Stimulated activated CD4-positive, alpha-beta T cell treated with anti-CD3 and anti-CD28 coated beads, Interleukin-12 subunit alpha, Interleukin-12 subunit beta, amount 100 ng/mL, for 48 hours (primary cell): ENCODE measurements at places on chromosomes 5 and 9.

DNA sequence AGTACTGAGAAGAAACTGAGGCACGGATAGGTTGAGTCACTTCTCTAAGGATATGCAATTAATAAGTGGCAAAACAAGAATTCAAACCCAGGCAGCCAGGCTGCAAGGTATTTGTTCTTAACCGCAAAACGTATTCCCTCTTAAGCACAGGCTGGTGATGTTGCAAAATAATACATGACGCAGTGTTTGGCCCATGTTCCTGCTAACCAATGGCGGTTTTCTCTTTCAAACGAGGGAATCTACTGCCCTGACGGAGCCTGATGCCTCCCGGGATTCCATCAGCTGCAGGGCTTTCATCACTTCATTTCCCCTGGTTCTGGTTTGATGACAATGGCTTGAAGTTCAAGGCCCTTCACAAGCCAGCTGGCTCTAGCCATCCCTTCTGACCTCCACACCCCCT lies 154.8 kb downstream of the SLIT3 start:
- DNase-seq: no peak

GRCh38 chr5:177491429-177491945 lies 5.9 kb downstream of the PDLIM7 start:
- peak; percentile 39 for DNase-seq

DNA sequence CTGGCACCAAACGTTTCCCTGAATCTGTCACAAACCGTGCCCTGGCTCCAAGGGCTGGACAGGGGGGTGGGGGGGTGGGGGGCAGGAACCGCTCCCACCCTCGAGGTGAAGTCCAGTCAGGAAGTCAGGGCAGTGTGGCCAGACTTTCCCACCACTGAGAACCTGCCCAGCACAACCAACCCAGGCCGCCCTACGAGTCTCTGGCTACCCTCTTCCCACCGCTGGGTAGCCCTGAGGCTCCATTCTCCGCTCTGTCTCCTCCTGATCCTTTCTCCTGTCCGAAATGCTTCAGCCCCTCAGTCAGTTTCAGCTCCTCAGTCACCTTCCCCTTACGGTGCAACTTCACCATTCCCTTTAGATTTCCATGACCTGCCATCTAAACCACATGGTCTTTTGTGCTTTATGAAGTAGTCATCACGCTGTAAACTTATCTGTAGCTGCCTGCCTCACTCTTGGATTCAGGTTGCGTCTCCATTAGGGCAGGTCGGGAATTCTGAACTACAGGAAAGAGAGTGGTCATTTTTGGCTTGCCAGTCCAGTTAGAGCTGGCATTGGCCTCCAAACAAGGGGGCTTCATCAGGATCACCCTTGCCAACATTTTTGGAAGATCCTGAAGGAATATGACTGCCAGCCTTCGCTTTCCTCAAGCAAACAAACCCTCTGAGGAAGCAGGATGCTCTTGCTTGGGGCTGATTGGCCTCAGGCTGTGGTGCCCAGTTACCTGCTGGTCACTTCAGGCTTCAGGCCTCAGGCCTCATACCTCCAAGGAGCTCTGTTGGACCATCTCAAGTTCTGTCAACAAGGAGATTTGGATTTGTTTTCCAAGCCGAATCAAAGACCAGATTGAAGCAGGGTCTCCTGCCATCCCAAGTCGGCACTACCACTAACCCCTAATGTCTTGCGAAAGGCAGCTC lies 794 bp upstream of the DCAF12 start:
- DNase-seq: no peak

DNA sequence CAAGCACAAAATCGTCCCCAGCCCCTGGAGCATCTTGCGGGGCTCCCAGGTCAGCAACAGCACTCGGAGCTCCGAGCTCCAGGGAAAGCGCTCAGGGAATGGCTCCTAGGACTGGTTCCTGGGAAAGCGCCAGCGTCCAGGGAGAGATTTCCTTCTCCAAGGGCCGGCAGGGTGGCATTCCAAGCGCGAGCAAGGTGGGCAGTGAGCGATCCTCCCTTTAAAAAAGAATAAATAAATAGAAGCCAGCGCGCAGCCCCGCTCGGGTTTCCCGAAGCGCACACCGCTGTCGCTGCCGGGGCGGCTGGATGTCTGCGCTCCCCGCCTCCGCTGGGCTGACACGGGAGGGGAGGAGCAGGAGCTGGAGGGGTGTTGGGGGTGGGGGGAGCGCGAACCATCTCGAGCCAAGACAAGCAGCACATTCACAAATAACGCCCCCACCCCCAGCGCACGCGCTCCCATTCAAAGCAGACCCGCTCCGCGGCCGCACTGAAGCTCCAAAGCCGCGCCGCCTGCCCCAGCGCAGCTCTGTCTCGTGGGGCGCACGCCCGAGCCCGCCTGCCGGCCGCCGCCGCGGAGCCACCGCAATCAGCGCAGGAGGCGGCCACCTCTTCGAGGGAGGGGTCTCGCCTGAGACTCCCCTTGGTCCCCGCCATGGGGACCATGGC lies 327.4 kb downstream of the SH3GL2 start:
- DNase-seq: no peak

DNA sequence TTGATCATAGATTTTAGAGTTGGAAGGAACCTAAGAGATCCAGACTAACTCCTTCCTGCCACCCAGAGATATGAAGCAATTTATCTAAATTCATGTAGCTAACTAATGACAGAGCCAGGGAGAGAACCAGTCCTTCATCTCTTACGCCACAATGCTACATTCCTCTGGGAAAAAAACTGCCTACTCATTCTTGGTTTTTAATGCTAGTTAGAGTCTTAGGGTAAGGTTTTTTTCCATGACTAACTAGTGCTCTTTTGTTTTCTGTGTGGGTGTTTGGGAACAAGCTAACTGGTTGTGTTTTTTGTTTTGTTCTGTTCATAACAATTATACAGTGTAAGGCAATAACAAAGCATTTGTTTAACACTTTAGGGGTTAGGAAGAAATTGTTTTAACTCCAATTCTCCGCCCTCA lies 52.4 kb downstream of the SLC44A1 start:
- DNase-seq: no peak

- no peak for DNase-seq
Measured at GRCh38 chr5:115050866-115051265, 118.8 kb downstream of the TRIM36 start.

- no peak for DNase-seq
Measured at GRCh38 chr5:39631958-39632357, 207.2 kb upstream of the DAB2 start.

DNA sequence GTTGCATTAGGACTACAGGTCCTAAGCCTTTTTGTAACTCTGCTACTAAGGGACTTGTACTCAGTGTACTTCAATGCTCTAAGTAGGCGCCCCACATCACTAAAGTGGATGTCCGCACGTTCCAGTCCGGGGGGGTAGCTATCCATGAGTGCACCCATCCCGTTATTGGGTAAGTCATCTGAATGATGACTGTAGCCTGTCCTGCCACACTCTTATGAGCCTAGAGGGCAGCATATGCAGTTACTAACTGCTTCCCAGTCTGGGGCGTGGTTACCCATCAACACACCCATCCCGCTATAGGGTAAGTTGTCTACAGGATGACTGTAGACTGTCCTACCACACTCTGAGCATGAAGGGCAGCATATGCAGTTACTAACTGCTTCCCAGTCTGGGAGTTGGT lies 1053.9 kb downstream of the PTPRD start:
- no peak for DNase-seq

GRCh38 chr5:160353379-160353778 lies 17.0 kb downstream of the C1QTNF2 start:
- no peak for DNase-seq

DNA sequence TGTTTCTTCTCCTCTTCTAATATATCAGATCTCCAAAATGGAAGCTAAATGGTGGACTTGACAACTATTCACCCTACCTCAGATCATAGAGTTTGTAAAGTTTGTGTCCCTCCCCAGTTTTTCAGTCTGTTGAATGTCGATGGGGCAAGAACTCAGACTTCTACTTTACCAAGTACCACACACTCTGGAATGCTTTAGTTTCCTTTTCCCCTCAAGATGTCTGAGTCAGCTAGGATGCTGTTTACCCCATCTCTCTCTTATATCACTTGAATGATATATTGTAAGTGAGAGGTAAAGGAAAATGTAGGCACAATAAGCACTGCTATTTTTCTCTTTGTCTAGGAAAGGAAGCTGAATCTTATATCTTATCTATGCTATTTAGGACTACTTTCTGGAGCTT lies 25.9 kb upstream of the TAL2 start:
- DNase-seq: no peak

- no peak for DNase-seq
Measured at GRCh38 chr9:24413651-24414050, 132.0 kb downstream of the IZUMO3 start.

DNA sequence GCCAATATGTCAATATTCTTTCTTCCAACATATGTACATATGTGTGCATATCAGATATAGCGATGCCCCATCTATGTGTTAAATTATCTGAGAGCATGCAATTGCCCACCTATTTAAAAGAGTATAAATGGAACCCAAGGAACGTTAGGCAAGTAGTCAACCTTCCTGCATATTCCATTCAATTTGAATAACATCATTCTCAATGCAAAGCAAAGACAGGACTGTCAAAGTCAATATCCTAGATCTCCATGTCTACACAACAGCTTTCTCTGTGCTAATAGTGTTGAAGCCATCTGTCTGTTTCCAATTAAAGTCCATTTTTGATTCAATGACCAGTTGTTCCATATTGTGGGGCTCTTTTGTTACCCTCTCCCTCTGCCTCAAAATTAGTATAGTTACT lies 85.3 kb upstream of the COX7C start:
- no peak for DNase-seq

GRCh38 chr5:107915176-107915812 lies 244.6 kb upstream of the EFNA5 start:
- DNase-seq: no peak

GRCh38 chr5:67404256-67405100 lies 207.9 kb upstream of the CD180 start:
- DNase-seq: no peak

DNA sequence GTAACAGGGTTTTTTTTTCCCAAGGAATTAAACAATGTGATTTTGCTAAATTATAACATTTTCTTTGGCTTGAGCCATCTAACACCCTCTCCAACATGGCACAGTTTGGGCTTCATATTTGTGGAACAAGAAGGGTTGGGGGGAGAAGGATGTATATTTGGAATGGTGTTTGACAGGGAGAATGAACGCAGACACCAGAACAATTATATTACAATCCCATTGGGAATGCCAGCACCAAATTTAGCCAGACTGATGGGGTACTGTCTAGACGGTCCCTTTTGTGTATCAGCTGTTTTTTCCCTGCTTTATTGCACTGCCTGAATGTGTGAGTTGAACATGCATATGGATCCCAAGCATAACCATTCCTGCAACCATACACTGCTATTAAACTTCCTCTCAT lies 130.9 kb upstream of the TMEM161B start:
- no peak for DNase-seq

GRCh38 chr9:34034698-34035065 lies 14.0 kb downstream of the UBAP2 start:
- DNase-seq: no peak

DNA sequence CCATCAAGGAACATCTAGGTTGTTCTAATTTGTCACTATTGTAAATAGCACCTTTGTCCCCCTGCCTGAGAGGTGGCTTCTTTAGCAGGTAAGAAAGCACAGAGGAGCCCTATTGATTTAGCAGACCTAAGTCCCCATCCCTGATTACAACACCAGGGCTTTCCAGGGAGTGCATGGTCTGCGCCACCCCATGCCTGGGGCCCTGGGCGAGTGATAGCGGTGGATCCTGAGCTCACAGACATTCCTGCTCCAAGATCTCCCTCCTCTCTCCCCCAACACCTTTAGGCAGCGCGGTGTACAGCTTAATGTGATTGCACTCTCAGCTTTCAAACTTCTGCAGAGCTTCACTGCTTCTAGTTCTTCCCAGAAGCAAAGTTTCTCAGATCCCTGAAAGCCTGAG lies 67.4 kb upstream of the WWC1 start:
- no peak for DNase-seq

DNA sequence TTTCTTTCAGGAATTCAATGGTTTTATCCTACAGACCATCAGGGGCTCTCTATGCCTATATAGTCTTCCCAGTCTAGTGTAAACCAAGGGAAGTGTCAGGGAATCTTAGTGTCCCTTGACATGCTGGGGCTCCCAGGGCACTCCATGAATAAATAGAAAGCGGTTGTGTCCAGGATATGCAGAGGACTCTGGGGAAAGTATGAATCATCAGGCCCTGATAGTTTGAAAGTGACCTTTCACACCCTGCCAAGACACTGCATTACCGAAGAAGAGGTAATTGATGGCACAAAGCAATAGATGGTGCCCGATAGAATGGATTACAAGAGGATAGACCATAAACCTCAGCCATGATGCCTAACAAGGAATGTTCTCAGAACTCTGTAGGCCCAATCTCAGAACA lies 163.3 kb upstream of the DAPK1 start:
- no peak for DNase-seq

DNA sequence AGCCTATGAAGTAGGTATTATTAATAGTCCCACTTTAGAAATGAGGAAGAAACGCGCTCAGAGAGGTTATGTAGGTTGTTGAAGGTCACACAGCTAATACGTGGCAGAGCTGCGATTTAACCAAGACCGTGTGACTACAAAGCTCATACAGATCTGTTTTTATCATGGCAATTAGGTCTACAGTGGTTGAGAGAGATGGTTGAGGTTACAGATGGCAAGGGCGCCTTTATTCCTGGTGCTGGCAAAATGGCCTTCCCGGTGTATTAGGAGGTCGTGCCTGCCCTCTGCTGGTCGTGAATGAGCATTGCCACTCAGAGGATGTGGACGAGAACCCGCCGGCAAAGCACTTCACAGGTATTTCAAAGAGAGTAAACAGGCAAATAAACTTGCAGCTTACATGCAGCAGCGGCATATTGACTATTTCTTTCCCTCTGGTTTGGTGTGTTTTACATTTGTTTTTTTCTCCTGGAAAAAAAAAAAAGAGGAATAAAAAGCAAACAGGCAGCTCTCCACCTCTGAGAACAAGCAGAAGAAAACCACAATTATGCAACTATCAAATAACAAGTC lies 65.3 kb upstream of the EGFLAM start:
- DNase-seq: peak; percentile 34

- no peak for DNase-seq
Measured at GRCh38 chr9:130347036-130347435, 81.5 kb downstream of the HMCN2 start.

GRCh38 chr5:179269781-179270543 lies 75.3 kb downstream of the ADAMTS2 start:
- no peak for DNase-seq

DNA sequence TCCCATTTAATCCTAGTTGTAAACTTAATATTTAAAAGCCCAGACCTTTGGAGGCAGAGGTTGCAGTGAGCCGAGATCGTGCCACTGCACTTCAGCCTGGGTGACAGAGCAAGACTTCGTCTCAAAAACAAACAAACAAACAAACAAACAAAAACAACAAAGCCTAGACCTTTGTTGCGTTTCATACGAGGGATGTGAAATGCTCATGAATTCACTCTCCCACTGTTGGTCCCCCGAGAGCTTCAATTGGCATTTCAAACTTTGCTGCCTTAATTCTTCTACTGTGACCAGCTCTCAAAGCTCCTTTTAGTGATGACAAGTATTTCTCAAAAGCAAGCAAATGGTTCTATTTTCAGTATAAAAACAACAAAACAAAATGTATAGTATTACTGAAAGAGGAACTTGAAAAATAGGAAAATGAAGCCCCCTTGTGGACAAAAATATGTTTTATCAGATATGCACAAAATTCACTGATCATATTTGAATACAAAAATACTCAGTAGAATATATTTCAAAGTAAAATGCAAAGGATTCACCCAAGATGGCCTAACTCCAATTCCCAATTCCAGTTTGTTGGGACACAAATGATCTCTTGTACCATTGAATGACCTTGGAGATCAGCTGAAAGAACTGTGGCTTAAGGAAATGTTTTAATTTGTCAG lies 140.4 kb downstream of the ESM1 start:
- no peak for DNase-seq

- DNase-seq: no peak
Measured at GRCh38 chr9:16039988-16040761, 487.3 kb downstream of the CCDC171 start.
